Stimulated activated naive B cell treated with anti-CD40 and anti-IgM and Interleukin-4, amounts not matched to agents 10 μg/mL and 1 μg/mL and 100 μg/mL, for 72 hours (primary cell): ENCODE measurements at places on chromosomes 4 and X.
A peak's percentile ranks its signal among the peaks of the same experiment; 100 is the strongest.

- no peak for DNase-seq
- no peaks in the 10 kb centered on the region for H3K36me3 ChIP-seq
- no peak overlapping the region for H3K27ac ChIP-seq
- no peaks in the 10 kb centered on the region for H3K27me3 ChIP-seq
Measured at GRCh38 chr4:147173322-147173721, 227.7 kb upstream of the TTC29 start.

DNA sequence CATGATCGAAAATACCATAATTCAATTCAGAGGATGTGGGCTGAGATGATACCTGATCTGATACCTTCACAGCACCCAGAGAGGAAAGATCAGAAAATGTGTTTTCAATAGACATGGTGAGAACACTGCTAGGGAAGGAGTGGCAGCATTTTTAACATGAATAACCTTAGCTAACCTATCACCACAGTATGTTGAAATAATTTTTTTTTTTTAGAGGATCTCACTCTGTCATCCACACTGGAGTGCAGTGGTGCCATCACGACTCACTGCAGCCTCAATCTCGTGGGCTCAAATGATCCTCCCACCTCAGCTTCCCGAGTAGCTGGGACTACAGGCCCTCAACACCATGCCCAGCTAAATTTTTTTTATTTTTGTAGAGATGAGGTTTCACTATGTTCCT is 90.5 kb upstream of the RAPGEF2 start:
- no peak overlapping the region for H3K27ac ChIP-seq
- H3K27me3 ChIP-seq, result peaks cover 7% of the 10 kb centered on the region
- no peaks in the 10 kb centered on the region for H3K36me3 ChIP-seq
- no peak for DNase-seq
- peaks cover 11% of the 10 kb centered on the region for H3K4me1 ChIP-seq

- no peaks in the 10 kb centered on the region for H3K36me3 ChIP-seq
- H3K4me3 ChIP-seq, result no peak overlapping the region
- H3K4me1 ChIP-seq, result peaks cover 23% of the 10 kb centered on the region
Measured at GRCh38 chr4:11633430-11633829, 204.7 kb upstream of the HS3ST1 start.

GRCh38 chrX:63929608-63930007 is 144.6 kb upstream of the ARHGEF9 start:
- DNase-seq, result no peak
- H3K4me3 ChIP-seq, result no peak overlapping the region
- no peaks in the 10 kb centered on the region for H3K27me3 ChIP-seq
- H3K4me1 ChIP-seq, result no peaks in the 10 kb centered on the region
- no peaks in the 10 kb centered on the region for H3K36me3 ChIP-seq

DNA sequence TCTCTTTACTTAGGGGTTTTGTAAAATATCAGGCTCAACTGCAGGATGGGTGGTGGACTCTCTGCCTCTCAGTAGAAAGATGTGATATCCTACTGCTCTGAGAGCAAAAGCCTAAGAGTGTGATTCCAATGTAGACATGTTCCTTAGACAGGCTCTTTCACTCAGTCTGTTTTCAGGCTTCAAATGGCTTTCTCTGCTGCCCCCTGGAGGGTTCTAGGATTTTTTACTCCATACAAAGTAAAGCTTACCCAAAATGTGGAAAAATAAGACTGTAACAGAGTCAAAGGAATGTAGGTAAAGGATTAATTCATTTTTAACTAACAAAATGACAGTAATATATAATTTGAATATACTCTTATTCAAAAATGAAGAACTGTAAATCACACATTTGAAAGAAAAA is 32.1 kb downstream of the ZGRF1 start:
- no peaks in the 10 kb centered on the region for H3K27me3 ChIP-seq
- no peaks in the 10 kb centered on the region for H3K4me1 ChIP-seq
- peaks cover 3% of the 10 kb centered on the region for H3K36me3 ChIP-seq
- H3K27ac ChIP-seq, result no peak overlapping the region
- no peak overlapping the region for H3K4me3 ChIP-seq

- H3K27ac ChIP-seq, result no peak overlapping the region
- no peaks in the 10 kb centered on the region for H3K36me3 ChIP-seq
- H3K4me3 ChIP-seq, result no peak overlapping the region
Measured at GRCh38 chrX:17552044-17552650, 177.1 kb downstream of the NHS start.

- H3K27me3 ChIP-seq, result no peaks in the 10 kb centered on the region
- no peaks in the 10 kb centered on the region for H3K4me1 ChIP-seq
- H3K4me3 ChIP-seq, result no peak overlapping the region
- no peak overlapping the region for H3K27ac ChIP-seq
- no peaks in the 10 kb centered on the region for H3K36me3 ChIP-seq
Measured at GRCh38 chr4:22099896-22100295, 151.3 kb upstream of the KCNIP4 start.

- H3K4me1 ChIP-seq, result peaks cover 26% of the 10 kb centered on the region
- no peak overlapping the region for H3K4me3 ChIP-seq
- DNase-seq, result peak; percentile 32
- H3K36me3 ChIP-seq, result peaks cover 54% of the 10 kb centered on the region
- no peaks in the 10 kb centered on the region for H3K27me3 ChIP-seq
Measured at GRCh38 chr4:150828159-150828558, 186.9 kb downstream of the LRBA start.

DNA sequence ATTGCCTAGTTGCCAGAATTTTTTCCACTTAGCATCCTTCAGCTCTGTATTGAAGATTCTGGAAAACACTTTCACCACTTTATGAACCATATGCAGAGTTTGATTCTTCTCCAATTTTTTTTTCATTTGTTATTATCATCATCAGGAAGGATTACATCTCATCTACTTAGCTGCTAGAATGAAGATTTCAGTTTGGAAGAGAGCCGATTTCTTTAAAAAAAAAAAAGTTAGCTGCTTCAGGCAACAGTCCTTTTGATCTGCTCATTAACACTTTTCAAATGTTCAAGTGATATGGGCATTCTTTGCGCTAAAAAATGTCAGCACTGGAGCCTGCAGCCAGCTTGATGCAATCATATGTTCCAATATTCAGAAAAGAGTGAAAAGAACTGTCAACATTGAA is 76.2 kb downstream of the ANTXR2 start:
- H3K36me3 ChIP-seq, result peaks cover 30% of the 10 kb centered on the region
- no peaks in the 10 kb centered on the region for H3K27me3 ChIP-seq
- peaks cover 25% of the 10 kb centered on the region for H3K4me1 ChIP-seq
- H3K27ac ChIP-seq, result no peak overlapping the region
- H3K4me3 ChIP-seq, result no peak overlapping the region
- DNase-seq, result no peak

- H3K36me3 ChIP-seq, result no peaks in the 10 kb centered on the region
- H3K27ac ChIP-seq, result no peak overlapping the region
- DNase-seq, result no peak
- H3K4me3 ChIP-seq, result no peak overlapping the region
- H3K4me1 ChIP-seq, result no peaks in the 10 kb centered on the region
Measured at GRCh38 chr4:106809076-106809475, 227.0 kb downstream of the DKK2 start.

GRCh38 chr4:95601356-95601755 is 52.6 kb upstream of the UNC5C start:
- H3K36me3 ChIP-seq, result no peaks in the 10 kb centered on the region
- H3K4me3 ChIP-seq, result no peak overlapping the region
- no peak overlapping the region for H3K27ac ChIP-seq
- H3K27me3 ChIP-seq, result no peaks in the 10 kb centered on the region
- no peaks in the 10 kb centered on the region for H3K4me1 ChIP-seq

- H3K27me3 ChIP-seq, result no peaks in the 10 kb centered on the region
- no peak for DNase-seq
- H3K36me3 ChIP-seq, result peaks cover 6% of the 10 kb centered on the region
- H3K4me3 ChIP-seq, result no peak overlapping the region
- peaks cover 16% of the 10 kb centered on the region for H3K4me1 ChIP-seq
Measured at GRCh38 chrX:154068560-154068959, 29.0 kb downstream of the MECP2 start.

DNA sequence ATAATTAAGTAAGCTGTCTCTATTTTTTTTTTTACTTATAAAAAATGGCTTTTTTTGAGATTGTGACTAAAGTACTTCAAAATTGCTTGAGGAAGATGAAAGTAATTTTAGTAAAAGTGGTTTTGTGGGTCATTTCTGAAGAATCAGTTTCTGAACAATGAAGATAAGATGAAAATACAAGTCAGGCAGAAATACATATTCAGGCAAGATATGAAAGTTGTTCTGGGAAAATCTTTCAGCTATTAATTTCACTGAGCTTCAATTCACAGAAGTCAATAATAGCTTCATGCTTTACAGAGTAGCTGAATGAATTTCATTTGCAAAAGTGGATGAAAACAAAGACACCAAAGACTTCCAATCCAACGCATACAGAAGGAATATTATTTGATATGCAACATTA is 305.2 kb upstream of the ARSJ start:
- peaks cover 10% of the 10 kb centered on the region for H3K27me3 ChIP-seq
- H3K27ac ChIP-seq, result no peak overlapping the region
- DNase-seq, result no peak
- H3K4me1 ChIP-seq, result no peaks in the 10 kb centered on the region
- peaks cover 2% of the 10 kb centered on the region for H3K36me3 ChIP-seq

GRCh38 chrX:13845721-13846378 is 29.0 kb upstream of the GPM6B start:
- no peak overlapping the region for H3K4me3 ChIP-seq
- H3K27me3 ChIP-seq, result peaks cover 25% of the 10 kb centered on the region
- no peaks in the 10 kb centered on the region for H3K36me3 ChIP-seq
- no peak for DNase-seq
- H3K27ac ChIP-seq, result peak overlapping the region; percentile 70

GRCh38 chrX:134418317-134419113 is 41.5 kb upstream of the HPRT1 start:
- H3K4me3 ChIP-seq, result no peak overlapping the region
- no peak overlapping the region for H3K27ac ChIP-seq
- no peak for DNase-seq

- no peak for DNase-seq
- H3K36me3 ChIP-seq, result no peaks in the 10 kb centered on the region
Measured at GRCh38 chrX:10288373-10288975, 131.7 kb downstream of the CLCN4 start.

GRCh38 chr4:113447061-113447460 is 314.5 kb downstream of the CAMK2D start:
- peaks cover 17% of the 10 kb centered on the region for H3K4me1 ChIP-seq
- H3K27ac ChIP-seq, result no peak overlapping the region
- H3K36me3 ChIP-seq, result peaks cover 21% of the 10 kb centered on the region
- no peak overlapping the region for H3K4me3 ChIP-seq
- H3K27me3 ChIP-seq, result no peaks in the 10 kb centered on the region
